Activated CD8-positive, alpha-beta memory T cell treated with anti-CD3 and anti-CD28 coated beads for 48 hours (primary cell): ENCODE measurements at places on chromosomes 7 and 10.

GRCh38 chr10:5234106-5234860 is 37.6 kb downstream of the AKR1C4 start:
- no peak for DNase-seq

DNA sequence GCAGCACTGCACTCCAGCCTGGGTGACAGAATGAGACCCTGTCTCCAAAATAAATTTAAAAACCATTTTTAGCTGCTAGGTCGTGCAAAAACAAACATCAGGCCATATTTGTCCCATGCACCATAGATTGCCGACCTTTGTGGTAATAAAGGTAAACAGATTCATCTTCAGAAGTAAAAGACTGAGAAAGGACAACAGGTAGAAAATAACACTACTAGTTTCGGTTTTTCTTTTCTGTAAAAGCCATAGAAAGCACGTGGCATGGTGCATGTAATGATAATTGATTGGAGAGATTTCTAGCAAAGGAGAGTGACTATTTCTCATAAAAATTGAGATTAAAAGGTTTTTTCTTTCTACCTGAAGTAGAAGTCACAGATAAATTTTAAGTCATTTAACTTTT is 93.9 kb downstream of the DNAH11 start:
- DNase-seq: no peak

DNA sequence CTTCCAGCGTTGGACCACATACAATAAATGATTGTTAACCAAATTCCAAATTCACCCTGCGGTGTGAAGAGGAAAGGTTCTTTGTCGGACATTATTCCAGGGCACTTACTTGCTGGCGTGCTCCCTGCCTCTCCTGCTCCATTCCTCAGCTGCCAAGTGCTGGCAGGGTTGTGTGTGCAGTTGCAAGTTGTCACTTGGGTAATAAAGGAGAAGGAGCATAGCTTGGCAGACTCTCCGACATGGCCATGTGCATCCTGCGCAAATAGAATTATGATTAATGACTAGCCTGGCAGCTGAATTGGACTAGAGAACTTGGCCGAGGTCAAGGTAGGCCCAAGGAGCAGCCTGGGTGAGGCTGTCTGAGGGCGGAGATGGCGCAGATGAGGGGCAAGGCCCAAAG is 92.3 kb upstream of the ELMO1 start:
- no peak for DNase-seq

GRCh38 chr7:96986901-96987300 is 18.5 kb upstream of the DLX6 start:
- no peak for DNase-seq

DNA sequence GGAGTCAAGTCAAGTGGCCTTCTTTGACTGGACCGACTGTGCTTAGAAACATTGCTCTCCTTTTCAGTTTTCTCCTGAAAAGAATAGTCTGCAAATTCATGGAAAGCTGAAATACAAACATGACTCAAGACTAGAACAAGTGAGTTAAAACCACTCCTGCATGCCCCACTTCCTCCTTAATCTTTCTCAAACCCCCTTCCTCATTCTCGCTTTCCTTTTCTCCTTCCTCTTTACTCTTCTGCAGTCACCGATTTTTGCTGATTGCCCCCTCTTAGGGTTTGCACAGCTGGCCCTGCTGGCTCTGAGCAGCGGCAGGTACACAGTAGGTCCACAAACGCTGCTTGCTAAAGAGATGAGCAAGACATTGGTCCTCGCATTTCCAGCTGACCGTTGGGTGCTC is 34.8 kb upstream of the MKI67 start:
- DNase-seq: no peak

- no peak for DNase-seq
Observed at GRCh38 chr10:92342796-92343195, 51.8 kb downstream of the MARCHF5 start.

DNA sequence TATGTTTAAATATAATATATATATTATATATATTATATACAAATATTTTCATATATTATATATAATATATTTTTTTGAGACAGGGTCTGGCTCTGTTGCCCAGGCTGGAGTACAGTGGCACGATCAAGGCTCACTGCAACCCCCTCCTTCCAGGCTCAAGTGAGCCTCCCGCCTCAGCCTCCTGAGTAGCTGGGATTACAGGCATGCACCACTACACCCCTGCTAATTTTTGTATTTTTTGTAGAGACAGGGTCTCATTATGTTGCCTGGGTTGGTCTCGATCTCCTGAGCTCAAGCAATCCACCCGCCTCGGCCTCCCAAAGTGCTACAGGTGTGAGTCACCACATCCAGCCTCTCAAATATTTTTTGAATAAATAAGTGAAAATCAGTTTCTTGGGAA is 215.5 kb downstream of the GATA3 start:
- no peak for DNase-seq

- no peak for DNase-seq
Observed at GRCh38 chr10:116115036-116115641, 157.9 kb downstream of the GFRA1 start.

DNA sequence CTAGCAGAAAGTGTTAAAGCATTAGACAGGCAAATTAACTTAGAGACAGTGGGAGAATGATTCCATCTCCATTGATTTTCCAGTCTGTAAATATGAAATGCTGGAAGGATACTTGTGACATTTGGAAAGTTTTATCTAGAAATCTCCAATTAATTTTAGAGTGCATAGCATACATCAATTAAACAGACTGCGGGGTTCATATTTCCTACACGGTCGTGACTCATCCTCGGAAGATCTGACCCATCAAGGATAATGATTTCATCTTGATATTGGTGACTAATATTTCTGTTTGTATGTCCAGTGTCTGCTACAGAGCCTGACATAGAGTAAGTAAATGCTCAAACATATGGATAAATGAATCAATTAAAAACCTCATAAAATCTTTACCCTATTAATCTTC is 474.9 kb downstream of the KCNMA1 start:
- no peak for DNase-seq

DNA sequence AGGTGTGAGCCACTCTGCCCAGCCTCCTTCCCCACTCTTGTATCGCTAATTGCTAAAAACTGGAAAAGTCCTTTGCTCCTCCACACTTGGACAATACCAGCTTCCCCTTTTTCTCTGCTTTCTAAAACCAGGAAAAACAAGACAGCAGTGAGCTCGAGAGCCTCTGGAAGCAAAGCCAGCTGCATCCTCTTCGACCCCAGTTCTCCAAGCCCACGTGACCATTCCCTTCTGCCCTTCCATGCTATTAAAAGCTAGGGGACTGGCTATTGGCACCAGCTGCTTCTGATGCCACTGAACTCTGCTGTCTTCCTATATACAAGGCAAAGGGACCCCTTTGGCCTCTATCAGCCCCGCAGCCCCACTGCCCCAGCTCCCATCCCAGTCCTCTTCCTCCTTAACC is 92.2 kb downstream of the SPDYE5 start:
- no peak for DNase-seq

DNA sequence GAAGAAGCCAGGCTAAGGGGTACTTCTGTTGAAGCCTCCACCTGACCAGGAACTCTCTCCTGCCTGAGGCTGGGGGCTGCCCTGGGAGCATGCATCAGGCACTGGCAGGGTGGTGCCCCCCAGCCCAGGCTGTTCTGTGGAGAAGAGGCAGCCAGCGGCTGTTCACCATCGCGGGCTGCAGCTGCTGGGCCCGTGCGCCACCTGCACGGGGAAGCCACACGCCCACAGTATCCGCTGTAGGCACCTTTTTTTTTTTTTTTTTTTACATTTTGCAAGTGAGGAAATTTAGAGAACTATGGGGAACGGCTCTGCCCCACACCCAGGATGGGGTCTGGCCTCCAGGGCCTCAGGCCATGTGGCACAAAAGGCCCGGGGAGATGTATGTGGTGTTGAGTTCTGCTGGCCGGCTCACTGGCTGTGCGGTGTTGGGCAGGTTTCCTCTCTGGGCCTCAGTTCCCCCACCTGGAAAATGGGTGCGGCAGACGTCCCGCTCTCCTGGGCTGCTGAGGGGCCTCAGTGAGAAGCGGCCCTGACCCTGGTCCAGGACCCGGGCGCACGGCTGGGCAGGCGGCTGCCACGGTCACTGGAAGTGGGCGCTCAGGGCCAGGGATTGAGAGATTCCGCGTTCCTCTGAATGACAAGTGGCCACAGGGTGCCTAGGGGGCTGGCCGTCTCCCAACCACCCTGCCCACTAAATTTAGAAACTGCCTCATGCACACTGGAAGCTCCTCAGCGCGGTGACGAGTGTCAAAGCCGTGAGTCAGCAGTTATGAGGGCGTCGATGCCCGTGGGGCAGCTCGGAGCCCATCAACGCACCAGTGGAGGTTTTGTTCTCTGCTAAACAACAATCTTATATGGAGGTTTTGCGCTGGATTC is 8.8 kb upstream of the INTS1 start:
- DNase-seq: no peak

GRCh38 chr7:137454246-137454724 is 110.8 kb upstream of the PTN start:
- no peak for DNase-seq

- no peak for DNase-seq
Observed at GRCh38 chr10:86960003-86960862, 1.8 kb downstream of the SNCG start.

DNA sequence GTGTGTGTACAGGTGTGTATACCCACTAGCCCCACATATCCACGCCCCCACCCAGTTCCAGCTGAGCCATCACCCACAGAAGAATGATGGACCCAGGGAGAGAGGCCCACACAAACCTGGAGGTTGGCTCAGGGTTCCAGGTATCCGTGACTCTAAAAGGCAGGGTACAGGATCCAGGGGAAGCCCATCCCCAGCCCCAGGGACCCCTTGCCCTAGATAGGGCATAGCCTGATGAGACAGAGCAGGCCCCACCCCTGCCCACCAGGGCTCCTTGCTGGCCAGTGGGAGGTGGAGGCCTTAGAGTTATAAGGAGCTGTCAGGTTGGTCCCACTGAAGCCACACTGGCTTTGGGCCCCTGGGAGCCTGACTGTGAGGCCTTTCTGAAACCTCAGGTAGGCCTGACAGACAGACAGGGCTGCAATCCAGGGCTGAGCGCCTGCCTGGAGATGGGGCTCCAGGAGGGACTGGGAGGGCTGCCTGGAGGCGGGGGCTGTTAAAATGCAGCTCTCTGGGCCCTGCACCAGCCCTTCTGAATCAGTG is 93.5 kb downstream of the WDR11 start:
- DNase-seq: no peak

- no peak for DNase-seq
Observed at GRCh38 chr10:62582101-62582705, 208.0 kb downstream of the ZNF365 start.

GRCh38 chr7:90191648-90192047 is 19.9 kb upstream of the STEAP2 start:
- no peak for DNase-seq

DNA sequence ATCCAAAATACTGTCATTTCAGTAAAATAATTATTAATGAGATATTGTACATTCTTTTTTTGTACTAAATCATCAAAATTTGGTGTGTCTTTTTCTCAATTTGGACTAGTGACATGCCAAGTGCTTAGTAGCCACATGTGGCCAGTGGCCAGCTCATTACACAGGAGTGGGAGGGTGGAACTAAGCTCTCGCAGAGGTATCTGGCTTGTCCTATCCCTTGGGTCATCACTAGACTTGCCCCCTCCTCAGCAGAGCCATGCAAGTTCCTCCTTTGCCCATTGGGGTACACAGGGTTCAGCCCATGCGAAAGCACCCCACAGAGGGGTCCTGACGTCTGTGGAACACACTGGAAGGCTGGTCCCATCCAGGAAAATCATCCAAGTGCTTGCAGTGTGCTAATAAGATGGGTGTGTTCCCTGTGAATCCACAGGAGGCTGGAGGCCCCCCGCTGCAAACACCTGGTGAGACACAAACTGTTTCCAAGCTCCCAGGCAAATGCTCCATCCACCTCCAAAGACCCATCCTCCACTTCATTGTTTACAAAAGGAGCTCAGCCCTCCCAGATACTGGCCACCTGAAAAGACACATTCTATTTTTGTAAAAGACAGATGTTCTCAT is 1.3 kb downstream of the ARHGAP22 start:
- DNase-seq: no peak

GRCh38 chr7:20786049-20786412 is 655 bp downstream of the SP8 start:
- DNase-seq: no peak

- DNase-seq: no peak
Observed at GRCh38 chr7:741191-741671, 14.2 kb upstream of the PRKAR1B start.

GRCh38 chr10:99590799-99591198 is 29.4 kb downstream of the SLC25A28 start:
- DNase-seq: no peak

DNA sequence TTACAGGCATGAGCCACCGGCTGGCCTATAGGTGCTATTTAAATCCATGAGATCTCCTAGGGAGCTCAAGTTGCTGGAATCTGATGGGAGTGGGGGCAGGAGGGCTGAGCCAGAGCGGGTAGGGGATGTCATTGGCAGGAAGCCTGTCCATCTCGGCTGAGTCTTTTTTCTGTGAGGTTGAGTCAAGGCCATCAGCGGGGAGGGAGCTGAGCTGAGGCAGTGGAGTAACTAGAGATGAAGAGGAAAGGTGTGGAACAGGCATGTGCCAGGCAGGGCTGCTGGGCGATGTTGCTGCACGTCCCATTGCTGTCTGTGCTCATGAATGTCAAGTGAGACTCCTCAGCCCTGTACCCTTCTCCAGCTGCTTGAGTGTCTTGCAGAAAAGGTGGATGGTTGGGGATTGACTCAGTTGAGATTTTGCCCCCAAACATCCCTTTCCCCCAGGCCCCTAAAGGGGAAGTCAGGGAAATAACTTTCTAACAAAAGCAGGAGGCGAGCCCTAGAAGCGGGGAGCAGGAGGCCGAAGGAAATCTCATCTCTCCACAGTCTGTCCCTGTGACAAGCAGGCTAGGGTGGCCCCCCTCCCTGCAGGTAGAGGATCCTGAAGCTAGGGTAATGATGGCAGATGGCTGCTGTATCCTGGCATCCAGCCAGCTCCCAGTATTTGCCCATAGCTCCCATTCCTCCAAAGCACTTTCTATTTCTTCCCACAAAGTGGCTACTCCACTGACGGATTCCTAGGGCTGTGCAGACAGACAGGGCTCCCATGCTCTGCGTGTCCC is 5.4 kb downstream of the ATP6V1F start:
- DNase-seq: no peak

- no peak for DNase-seq
Observed at GRCh38 chr7:53642361-53642760, 606.9 kb downstream of the POM121L12 start.

GRCh38 chr7:129775695-129776361 is 164.3 kb downstream of the NRF1 start:
- no peak for DNase-seq

- no peak for DNase-seq
Observed at GRCh38 chr10:75399461-75400162, 2.0 kb downstream of the ZNF503 start.

DNA sequence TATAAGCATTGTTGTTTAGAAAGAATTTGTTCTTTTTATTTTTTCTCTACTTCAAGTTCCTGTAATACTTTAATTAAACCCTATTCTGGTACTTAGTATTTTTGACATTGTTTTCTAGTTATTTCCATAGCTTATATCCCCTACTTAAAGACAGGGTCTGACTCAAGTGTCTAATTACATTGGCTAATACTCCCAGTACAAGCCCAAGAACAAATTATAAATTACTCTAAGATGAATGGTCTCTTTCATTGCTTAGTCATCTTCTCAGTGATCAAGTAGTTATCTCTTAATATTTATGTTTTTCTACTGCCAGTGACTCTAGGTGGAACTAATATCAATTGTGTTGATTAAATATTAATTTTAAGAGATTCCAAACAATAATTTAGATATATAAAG is 21.6 kb downstream of the AHR start:
- no peak for DNase-seq
